ENCODE measurements at places on chromosomes 5 and 9.

- no peak for DNase-seq
Measured at GRCh38 chr5:161660806-161661205, 24.7 kb upstream of the GABRA6 start.

- no peak for DNase-seq
Measured at GRCh38 chr5:93875693-93876092, 134.3 kb upstream of the POU5F2 start.

DNA sequence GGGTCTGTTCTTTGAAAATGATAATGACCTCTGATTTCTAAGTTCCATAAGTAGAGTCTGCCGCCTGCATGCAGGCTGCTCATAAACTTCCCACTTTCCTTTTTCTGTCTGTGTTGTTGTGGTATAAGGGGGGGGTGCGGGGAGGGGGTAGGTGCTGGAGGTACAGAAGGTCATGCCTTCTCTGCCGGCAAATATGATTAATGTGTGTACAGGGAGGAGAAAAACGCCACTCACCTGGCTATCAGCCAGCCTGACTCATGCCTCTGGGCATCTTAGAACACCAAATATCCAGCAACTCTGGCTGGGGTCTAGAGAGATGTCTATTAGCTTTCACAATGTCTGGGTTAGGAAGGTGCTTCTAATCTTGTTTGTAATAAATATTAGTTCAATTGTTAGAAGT lies 128.3 kb downstream of the EFNA5 start:
- DNase-seq: no peak

- DNase-seq: no peak
Measured at GRCh38 chr5:31554552-31554951, 22.5 kb downstream of the C5orf22 start.

DNA sequence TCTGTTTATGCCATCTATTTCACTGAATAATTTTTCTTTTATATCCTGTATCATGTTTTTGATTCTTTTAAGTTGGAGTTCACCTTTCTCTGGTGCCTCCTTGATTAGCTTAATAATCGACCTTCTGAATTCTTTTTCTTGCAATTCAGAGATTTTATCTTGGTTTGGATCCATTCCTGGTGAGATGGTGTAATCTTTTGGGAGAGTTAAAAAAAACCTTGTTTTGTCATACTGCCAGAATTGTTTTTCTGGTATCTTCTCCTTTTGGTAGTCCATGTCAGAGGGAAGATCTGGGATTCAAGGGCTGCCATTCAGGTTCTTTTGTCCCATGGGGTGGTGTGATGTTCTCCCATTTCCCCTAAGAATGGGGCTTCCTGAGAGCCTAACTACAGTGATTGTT lies 800.8 kb upstream of the TYRP1 start:
- DNase-seq: no peak

- DNase-seq: no peak
Measured at GRCh38 chr5:91306497-91306896, 76.6 kb downstream of the ARRDC3 start.

DNA sequence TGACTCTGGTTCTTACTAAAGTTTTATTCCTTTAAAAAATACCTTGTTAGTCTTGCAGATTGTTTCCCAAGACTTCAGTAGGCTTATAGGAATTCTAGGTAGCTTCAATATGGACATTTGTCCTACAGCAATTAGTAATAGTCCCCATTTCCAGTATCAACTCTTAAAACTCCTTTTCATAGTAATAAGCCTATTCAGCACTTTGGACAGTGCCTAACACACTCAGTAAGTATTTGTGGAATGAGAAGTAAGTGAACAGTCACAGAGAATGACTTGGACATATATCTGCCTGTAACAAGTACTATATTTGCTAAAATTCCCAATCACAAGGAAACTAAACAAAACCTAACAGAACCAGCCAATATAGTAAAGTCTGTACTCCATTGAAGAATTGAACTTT lies 1291.8 kb upstream of the DMAC1 start:
- DNase-seq: no peak

GRCh38 chr9:96395964-96396363 lies 12.5 kb upstream of the SLC35D2 start:
- DNase-seq: no peak

DNA sequence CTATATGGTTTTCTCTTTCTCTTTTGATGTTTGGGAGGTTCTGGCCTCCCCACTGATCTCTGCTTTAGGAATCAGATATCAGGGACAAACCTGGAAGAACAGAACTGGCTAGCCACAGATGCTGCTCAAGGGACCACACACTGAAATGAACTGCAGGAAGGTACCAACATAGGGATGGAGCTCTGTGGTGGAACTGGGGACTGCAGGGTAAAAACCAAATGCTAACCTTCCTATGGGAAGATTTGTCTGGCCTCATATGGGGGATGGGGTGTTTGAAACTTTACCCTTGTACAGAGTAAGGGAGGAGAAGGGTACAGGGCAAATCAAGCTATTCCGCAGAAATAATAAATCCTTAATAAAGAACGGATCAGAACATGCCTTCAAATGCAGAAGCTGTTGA lies 49.4 kb downstream of the ELOVL7 start:
- no peak for DNase-seq

GRCh38 chr9:93459432-93459847 lies 6.1 kb upstream of the FAM120AOS start:
- no peak for DNase-seq

- DNase-seq: no peak
Measured at GRCh38 chr9:123073991-123074422, 40.5 kb downstream of the GPR21 start.

DNA sequence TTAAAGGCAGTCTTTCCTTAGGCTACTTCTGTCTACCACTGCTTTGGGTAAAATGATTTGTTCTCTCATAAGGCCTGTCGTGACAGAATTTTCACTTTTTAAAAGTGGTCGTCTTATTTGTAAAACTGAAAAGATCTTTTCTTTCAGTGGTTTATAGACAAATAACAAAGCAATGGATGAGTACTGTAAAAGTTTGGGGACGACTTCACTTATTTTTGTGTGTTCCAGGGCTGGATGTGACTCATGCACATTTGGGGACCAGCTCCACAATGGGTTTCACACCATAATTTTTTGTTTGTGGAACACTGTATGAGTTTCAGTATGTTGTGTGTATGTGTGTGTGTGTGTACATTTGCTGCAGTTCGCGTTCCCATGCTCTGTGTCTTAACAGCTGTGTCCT lies 53.6 kb downstream of the ARHGAP26 start:
- DNase-seq: no peak

- no peak for DNase-seq
Measured at GRCh38 chr9:72995131-72996024, 42.5 kb upstream of the ALDH1A1 start.

DNA sequence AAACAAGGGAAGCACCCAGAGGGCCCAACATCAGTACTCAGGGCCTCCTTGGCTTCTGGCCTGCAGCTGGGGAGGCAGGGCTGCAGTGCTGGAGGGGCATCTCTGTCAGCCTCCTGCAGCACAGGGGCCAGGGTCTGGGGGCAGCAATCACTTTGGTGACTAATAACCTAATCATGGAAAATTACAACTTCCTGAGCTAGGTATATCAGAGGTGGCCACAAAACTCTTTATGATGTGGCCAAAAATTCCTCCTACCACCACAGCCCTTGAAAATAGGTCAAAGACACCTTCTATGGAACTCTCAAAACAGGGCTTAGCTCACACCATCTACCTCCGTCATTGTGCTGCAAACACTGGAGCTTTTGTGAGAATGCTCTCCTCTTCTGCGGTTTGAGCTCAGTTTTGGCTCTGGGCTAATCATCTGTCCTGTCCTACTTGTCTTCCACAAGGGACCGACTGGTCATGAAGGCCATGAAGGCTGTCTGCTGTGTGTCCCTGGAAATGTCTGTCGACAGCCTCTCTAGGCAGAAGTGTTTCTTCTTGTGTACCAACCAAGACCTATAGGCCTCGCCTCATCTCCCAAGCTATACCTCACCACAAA lies 28.6 kb downstream of the CSF2 start:
- DNase-seq: no peak

DNA sequence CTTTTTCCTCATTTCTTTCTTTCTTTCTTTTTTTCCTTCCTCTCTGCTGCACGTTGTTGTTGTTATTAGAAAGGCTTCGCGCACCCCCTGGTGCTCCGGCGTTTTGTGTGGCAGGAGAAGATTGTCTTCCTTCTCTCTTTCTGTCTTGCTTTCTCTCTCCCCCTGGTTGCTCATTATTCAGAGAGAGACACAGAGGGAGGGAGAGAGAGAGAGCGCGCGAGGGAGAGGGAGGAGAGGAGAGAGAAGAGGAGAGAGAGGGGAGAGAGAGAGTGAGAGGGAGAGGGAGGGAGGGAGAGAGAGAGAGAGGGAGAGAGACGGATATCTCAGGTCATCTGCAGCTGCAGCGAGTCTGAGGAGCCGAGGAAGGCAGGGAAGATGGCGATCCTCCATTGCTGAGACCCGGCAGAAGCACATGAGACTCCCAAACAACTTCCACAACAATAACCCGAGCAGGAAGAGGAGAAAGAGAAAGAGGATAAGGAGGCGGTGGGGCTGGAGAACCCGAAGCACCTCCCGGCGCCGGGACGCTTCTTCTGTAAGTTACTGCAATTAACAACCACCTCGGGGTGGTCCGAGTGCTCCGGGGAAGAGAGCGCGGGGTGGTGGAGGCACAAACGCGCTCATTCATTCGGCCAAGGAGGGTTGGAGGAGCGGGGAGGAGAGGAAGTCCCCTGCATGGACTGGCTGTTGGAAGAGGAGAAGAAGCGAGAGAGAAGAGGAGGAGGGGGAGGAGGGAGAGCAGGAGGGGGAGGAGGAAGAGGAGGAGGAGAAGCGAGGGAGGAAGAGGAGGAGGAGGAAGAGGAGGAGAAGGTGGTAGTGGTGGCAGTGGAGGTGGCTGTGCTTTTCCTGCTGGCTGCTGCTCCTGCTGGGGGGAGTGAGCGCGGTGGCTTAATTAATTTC lies at the start of gene ZNF462:
TSS of gene ZNF462 (plus strand) at position 346 of the 900 bp plus-strand sequence. CDS start 60,218 bp downstream, outside the sequence.
- no peak for DNase-seq

DNA sequence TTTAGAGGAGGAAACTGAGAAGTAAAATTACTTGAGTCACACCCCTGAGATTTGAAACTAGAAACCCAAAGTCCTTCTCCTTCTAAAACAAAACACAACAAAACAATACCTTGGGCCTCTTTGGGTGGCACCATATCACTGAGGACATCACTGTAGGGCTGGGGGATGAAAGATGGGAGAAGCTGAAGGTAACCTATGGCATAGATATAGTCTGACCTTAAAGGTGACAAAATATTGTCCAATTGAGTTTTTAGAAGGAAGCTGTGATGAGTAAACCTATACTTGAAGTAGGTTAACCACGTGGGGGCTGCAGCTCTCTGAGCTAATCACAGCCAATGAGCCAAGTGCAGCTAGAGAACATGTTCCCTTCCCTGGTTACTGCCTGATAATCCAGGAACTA lies 167.4 kb upstream of the CD180 start:
- no peak for DNase-seq

DNA sequence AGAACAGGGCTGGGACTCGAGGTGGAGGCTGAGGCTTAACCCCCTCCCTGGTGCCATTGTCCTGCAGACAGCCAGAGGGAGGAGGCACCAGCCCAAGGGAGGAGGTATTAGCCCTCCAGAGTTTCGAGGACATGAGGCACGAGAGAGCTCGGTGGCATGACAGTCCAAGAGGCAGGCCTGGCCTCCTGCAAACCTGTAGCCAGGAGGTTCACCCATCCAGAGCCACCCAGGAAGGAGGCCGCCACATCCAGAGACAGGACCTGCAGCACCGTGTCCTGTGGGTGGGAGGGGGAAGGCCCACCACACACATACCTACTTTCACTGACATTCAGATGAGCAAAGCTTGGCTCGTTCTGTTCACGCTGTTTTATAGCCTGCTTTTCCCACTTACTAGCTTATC lies 75.2 kb upstream of the ADAMTS2 start:
- no peak for DNase-seq

GRCh38 chr9:122059214-122059954 lies 33.7 kb downstream of the TTLL11 start:
- DNase-seq: no peak

GRCh38 chr5:14313986-14314690 lies 171.0 kb downstream of the TRIO start:
- no peak for DNase-seq

DNA sequence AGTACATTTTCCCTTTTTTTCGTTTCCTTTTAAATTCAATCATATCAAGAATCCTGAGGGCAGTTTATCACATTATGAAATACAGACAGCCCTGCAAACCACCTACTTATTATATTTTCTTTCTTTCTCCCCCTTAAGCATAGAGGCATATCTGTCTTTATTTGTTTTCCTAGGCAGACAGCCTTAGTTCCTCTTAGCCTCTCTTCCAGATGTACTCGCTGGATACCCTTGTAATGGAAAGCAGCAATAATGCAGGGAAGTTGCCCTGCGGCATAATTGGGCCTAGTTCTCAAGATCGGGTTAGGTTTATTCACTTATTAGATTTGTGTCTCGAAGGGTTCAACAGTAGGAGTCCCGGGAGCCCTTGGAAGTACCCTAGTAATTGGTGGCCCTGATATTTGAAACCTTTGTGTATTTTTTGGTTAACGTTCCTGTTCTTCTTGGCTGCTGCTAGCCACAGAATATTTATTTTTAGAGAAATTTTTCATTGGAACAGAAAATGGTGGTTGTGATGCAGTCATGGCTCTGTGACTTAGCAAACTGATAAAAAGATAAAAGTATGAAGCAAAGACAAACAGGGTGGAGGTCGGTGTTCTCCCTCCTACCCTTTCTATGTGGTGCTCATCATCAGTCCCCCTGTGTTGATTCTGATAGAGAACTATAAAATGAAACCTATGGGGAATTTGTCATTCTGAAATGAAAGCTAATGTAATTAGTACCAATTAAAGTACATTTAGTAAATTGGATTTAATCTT lies 6.4 kb downstream of the TLE4 start:
- DNase-seq: no peak

DNA sequence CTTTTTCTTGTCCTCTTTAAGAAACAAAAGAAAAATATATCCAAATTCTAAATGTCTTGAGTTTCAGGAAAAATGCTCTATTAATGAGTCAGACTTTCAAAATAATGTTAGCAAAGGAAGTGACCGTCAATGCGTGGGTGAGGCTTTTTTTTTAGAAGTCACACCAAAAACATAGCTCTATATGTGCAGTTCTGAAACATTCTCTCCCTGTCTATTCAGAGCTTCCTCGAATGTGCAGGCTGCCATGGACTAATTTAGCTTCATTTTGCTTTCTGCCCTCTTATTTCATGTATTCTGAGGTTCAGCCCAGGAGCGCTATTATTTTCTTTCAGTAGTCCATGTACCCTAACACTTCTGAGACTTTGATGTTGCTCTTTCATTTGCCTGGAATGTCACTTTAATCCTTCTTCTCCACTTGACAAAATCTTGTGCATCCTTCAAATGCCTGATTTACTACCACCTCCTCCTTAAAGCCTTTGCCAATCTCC lies 72.5 kb upstream of the RASA1 start:
- DNase-seq: no peak

GRCh38 chr5:146072595-146072994 lies 32.8 kb downstream of the PLAC8L1 start:
- DNase-seq: no peak

DNA sequence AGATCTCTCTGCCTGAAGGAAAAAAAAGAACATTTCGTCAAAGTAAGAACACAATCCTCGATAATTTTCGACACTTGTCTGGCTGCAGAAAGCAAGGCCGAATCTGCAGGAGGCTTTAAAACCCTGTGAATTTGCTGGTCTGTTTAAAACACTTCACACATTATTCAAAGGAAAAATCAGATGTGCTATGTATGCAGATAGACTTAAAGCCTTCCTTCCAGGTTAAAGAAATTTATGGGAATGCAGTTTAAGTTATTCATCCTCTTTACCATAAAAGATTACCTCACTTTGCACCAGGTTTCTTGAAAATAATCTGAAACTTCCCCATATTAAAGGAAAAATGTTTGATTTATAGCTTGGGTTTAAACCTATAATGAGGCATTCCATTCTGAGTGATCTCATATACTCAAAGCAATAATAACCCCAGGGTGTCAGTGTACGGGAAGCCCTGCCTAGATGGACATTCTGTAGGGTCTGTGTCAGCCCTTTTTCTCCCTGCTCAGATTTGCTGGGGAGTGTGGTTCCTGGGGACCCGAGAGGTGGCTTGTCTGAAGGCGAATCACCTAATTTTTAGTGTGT lies 323.5 kb upstream of the SLC24A2 start:
- no peak for DNase-seq

All from stimulated activated CD4-positive, alpha-beta T cell treated with anti-CD3 and anti-CD28 coated beads, Interleukin-1b, Interleukin-23, amount 100 ng/mL, for 1 hour (primary cell).